ENCODE measurements at places on chromosomes 7 and 10.

DNA sequence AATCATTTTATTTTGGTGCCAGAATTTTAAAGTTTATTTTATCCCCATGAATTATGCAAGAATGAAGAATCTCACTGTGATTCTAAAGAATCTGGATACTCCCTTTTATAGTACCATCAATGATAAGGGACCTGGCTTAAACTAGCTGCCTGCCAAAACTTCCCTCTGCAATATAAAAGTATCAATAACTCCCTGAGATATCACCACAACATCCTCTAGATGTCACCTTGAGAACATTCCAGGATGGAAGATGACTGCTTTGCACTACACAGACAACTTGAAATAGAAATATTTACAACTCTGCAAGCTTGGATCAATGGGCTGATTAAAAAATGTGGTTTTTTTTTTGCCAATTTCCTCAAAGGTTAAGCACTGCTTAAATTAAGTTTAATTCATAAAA lies 142.1 kb downstream of the SLC25A13 start:
- DNase-seq, result no peak

- DNase-seq, result no peak
Observed at GRCh38 chr7:150377196-150377595, 1.9 kb upstream of the ZNF775 start.

DNA sequence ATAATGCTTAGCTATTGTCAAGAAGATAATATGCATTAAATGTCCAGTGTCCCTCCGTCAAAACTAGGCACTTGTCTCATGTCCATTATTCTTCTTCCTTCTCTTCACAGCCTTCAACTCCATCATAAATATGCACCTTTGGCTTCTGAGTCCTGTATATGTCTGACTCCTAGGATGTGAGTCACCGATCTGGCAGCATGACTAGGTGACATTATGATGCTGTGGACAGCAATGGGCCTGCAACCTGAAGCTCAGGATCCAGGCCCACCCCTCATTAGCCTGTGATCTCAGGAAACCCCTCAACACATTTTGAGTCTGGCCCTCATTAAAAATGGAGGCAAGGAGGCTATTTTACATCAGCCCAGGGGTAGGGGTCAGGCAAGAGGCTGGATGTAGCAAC lies 362.5 kb upstream of the ZMIZ1 start:
- no peak for DNase-seq

GRCh38 chr10:131929122-131929845 lies 28.5 kb downstream of the PPP2R2D start:
- no peak for DNase-seq

DNA sequence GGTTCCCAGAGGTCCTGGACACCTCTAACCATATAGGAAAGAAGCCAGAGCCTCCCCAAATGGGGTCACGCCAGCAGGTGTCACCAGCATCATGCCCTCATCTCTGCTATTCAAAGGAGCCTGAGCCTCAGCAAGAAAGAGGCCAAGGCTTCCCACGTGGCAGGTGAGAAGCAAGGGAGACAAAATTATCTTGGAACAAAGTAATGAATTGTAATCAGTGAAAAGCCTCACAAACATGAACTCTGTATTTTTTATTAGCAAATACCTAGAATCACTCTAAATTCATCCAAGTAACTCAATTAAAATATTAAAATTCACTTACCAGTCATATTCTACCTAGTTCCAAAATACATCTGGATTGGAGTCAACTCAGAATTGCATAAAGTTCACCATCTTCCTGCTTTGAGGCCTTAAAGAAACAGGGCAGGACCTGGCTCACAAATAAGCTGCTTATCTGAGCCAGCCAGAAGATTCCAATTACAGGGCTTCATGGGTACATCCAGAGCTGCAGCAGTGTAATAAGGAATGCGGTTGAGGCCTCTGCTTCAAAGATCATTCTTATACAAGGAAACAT lies 68.7 kb downstream of the SGMS1 start:
- DNase-seq, result no peak

- no peak for DNase-seq
Observed at GRCh38 chr7:127652333-127653248, 597 bp downstream of the SND1 start.

- DNase-seq, result no peak
Observed at GRCh38 chr7:14787551-14787950, 115.0 kb downstream of the DGKB start.

DNA sequence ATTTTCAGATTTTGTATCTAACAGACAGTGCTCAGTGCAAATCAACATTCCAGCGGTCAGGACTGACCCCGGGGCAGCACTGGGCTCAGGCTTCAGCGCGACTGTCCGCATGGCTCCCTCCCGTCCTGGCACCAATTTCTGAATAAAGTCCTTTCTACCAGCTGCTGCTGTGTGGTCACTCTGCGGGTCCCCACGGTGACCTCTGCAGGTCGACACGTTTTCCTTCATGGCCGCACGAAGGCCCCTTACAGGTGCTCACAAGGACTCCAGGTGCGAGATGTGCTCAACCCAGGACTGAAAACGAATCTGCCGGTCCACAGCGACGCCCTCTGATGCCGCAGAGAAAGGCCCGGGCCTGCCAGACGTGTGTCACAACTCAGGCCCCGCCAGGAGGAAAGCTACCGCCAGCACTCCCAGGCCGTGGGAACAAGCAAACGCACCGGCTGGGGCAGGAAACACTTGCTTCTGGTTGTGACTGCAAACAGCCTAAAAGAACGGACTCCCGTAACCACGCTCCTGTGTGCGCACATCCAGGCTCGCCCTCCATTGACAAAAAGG lies 3.7 kb upstream of the UTF1 start:
- no peak for DNase-seq

- DNase-seq, result no peak
Observed at GRCh38 chr7:101718363-101719122, 89.4 kb upstream of the MYL10 start.

DNA sequence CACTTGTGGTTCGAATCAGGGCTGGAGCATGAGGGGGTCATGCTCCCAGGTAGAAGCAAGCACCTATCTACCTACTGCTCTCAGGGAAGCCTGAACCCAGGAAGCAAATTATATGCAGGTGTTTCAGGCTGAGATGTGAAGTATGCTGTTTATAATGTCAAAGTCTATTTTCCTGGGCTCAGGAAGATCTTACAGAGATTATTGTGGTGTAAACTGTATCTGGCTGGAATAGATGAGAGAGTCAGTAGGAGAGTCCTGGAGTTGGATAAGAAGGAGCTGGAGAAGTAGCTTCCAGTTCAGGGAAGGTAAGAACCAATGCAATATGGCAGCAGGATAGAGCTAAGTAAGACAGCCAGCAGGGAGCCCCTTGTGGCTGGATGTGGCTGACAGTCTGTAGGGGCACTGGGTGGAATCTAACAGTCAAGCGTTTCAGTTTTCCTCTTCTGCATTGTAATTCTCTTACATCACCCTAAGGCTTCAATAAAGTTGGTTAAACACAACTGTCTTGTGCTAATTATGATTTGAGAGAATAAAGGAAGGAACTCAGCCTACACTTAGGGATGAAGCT lies 105.9 kb upstream of the EEPD1 start:
- DNase-seq, result no peak

DNA sequence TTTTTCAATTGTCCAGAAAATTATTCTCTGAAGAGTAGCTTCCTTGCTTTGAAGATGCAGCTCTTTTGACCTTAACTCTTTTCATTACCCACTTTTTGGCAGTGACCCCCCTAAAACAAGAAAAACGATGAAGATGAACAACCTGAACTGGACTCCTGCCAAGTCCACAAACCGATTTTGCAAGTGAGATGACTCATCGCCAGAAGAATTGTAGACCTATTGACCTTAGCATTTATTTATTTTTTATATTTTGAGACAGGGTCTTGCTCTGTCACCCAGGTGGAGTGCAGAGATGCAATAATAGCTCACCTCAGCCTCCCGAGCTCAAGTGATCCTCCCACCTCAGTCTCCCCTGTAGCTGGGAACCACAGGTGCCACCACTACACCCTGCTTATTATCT lies 859.2 kb downstream of the GATA3 start:
- no peak for DNase-seq

DNA sequence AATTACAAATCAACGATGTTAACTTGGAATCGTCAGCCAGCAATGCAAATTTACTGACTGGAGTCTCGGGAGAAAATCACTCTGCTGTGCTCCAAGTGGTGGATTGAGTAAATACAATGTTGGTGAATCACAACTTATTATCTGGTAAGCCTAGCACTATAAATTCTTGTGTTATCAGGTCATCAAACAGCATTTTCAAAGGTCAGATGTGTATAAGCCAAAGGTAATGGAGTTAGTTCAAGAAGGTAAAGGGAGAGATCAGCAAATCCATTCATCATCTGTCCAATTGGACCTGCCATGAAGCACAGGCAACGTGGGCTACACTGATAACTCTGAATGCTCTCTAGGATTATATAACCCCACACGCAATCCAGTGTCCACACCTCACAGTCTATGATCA lies 13.9 kb downstream of the CUBN start:
- DNase-seq, result no peak

DNA sequence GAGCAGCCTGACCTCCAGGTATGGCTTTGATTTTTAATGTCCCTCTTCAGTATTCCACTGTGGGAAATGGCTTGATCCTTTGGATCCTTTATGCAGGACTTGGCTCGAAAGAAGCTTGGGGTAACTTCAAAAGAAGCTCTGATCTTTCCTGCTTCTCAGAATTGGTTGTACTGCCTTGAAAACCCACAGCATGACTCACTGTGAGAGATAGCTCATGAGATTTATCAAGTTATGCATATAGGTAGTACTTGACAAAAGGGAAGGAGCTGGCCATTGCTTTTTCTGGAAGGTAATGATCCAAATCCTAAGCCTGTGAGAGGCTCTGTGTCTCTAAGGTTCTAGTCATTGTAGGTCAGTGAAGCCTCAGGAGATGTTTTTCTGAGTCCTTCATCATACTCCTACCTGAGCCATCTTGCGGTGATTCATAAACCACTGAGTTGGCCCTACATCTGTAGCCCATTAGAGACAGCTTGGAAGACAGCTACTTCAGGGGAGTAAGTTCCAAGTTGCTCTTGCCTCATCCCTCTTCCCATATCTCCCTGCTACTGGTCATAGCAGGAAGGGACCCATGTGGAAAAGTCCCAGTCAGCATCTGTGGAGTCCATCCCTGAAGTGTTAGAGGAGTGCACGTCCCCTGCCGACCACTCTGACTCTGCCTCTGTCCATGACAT lies 36.7 kb upstream of the NFKB2 start:
- DNase-seq, result no peak

GRCh38 chr10:42940487-42941294 lies 136.2 kb upstream of the RET start:
- no peak for DNase-seq

- DNase-seq, result no peak
Observed at GRCh38 chr7:49780953-49781352, 7.5 kb downstream of the VWC2 start.

GRCh38 chr7:14720785-14721184 lies 181.8 kb downstream of the DGKB start:
- no peak for DNase-seq

GRCh38 chr10:5460468-5461202 lies 38.7 kb downstream of the CALML5 start:
- DNase-seq, result no peak

DNA sequence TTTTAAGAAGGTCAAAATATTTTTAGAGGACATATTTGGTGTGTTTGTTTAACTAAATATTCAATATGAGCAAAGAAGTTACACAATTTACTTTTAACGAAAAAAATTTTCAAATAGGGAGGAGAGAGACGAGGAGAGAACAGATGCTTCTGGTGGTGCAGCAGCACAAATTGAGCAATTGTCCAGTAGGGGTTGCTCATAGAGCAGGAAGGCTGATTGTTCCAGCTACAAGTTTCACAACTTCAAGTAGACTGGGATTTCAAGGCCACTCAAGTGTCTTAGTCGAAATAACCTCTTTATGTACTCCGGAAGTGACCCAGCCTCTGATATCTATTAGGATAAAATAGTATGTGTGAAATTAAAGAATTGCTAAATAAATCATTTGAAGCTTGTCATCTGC lies 197.9 kb downstream of the HDAC9 start:
- DNase-seq, result no peak

GRCh38 chr7:51785876-51786275 lies 469.3 kb upstream of the COBL start:
- DNase-seq, result no peak

- DNase-seq, result no peak
Observed at GRCh38 chr10:132305654-132306342, 2.0 kb downstream of the STK32C start.

DNA sequence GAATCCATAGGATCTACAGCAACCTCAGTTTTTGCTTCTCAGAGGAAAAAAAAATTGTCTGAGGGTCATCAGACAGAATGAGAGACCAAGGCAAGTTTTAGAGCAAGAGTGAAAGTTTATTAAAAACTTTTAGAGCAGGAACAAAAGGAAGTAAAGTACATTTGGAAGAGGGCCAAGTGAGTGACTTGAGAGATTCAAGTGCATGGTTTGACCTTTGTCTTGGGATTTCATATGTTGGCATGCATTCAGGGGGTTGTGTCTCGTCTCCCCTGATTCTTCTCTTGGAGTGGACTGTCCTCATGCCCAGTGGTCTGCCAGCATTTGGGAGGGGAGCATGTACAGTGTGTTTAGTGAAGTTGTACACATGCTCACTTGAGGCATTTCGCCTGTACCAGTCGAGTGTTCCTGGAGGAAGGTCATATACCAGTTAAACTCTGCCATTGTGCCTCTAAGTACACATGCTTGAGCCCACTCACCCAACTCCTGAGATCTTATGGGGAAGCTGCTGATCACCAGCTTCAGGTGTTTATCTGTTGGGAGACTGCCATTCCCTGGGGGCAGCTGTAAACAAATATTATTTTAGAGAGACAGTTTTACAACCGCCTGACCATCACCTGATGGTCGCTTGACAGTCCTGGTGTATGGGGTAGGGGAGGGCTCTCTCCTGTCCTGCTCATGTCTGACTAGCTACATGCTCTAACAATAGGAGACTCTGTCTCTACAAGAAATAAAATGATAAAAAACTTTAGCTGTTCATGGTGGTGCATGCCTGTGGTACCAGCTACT lies 109.4 kb downstream of the EEPD1 start:
- no peak for DNase-seq

GRCh38 chr7:16099302-16099849 lies 322.0 kb downstream of the CRPPA start:
- DNase-seq, result no peak

DNA sequence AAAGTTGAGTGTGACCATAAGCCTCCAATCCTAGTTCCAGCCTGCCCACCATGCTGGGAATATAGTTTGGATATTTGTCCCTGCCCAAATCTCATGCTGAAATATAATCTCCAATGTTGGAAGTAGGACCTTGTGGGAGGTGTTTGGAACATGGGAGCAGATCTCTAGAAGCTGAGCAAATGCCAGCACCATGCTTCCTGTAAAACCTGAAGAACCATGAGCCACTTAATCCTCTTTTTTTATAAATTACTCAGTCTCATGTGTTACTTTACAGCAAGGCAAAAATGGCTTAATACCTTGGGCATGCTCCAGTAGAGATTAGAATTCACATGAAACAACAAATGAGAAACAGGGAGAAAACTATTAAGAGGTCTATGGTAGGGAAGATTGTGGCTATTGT lies 27.2 kb downstream of the STEAP1 start:
- DNase-seq, result no peak

DNA sequence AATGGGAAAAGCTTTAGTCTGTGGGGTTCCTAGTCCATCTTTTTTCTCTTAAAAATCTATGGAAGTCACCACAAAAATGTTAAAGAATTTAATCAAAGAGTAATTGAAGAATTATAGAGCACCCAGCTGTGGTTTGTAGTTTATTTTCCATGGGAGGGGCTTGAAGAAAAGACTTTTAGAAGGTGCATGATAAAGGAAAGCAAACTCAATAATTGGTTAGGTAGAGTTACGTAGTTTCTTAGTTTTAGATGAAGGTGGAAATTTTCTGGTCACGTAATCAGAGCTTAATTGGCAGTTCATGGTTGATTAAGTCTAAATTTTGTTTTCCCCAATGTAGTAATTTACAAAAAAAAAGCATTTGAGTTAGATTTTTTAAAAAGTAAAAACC lies 724 bp downstream of the ZNF107 start:
- no peak for DNase-seq

All from stimulated activated CD8-positive, alpha-beta memory T cell treated with anti-CD3 and anti-CD28 coated beads, Interleukin-12 subunit alpha, Interleukin-12 subunit beta, amount 100 ng/mL, for 4 hours (primary cell).